Aorta (tissue), 5 donors: ENCODE measurements at places on chromosomes 13 and 19.
A peak's percentile ranks its signal among the peaks of the same experiment; 100 is the strongest.

DNA sequence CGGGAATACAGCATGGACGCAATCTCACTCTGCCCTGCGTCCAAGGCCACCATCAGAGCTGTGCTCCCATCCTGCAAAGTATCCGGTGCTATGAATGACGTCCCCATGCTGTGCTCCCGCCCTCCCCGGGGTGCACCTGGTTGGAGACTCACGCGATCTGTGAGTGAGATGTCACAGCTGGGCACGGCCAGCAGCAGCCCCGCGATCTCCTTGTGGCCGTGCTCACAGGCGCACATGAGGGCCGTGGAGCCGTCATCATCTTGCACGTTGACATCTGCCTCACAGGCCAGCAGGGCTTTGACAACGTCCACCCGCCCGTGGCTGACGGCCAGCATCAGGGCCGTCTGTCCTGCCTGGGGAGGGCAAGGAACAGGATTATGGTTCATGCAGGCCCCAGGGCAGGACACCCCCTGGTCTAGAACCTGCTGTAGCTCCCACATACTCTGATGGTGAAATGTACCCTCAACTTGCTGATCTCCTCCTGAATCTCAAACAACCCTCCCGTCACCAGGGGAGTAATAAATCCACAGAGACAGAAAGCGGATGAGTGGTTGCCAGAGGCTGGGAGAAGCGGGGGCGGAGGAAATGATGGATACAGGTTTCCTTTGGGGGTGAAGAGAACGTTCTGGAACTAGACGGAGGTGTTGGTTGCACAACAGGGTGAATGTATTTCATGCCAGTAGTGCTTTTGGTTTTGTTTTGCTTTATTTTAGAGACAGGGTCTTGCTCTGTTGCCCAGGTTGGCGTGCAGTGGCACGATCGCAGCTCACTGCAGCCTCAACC lies 14.5 kb upstream of the SPC24 start:
- no peak overlapping the region for H3K4me3 ChIP-seq
- no peak overlapping the region for H3K27ac ChIP-seq
- H3K36me3 ChIP-seq = peaks cover 10% of the 10 kb centered on the region
- no peaks in the 10 kb centered on the region for H3K27me3 ChIP-seq

DNA sequence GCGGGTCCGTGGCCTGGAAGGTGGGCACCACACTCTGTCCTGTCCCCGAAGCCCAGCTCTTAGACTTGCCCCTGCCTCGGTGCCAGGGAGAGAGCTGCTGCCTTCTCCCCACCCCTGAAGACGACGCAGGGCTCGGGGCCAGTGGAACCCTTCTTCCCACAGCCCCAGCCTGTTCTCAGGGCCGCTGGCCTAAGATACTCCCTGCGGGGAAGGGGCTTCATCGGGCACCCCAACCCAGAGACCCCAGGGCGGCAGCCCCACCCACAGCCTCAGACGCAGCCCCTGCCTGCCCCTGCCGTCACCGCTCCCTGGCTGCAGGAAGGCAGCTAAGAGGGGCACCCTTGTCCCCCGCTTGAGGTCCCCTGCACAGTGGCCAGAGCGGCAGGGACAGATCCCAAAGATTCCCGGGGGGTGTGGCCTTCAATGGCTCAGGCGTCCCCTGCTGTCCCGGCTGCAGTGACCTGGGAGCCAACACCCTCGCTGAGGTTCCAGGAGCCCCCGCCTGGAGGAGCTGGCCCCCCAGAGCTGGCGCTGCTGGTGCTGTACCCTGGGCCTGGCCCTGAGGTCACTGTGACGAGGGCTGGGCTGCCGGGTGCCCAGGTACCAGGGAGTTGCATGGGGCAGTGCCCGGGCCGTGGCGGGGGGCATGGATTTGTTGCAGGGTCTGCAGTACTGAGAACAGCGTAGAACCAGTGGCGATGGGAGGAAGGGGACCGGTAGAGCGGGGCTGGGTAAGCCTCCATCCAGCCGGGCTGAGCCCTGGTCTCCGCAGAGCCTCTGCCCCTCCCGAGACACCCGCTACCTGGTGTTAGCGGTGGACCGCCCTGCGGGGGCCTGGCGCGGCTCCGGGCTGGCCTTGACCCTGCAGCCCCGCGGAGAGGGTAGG lies 1.0 kb downstream of the AMH start:
- H3K27me3 ChIP-seq = no peaks in the 10 kb centered on the region
- no peak overlapping the region for H3K27ac ChIP-seq
- no peak overlapping the region for H3K4me3 ChIP-seq
- peaks cover 13% of the 10 kb centered on the region for H3K36me3 ChIP-seq
- no peaks in the 10 kb centered on the region for H3K4me1 ChIP-seq
- no peak for DNase-seq

DNA sequence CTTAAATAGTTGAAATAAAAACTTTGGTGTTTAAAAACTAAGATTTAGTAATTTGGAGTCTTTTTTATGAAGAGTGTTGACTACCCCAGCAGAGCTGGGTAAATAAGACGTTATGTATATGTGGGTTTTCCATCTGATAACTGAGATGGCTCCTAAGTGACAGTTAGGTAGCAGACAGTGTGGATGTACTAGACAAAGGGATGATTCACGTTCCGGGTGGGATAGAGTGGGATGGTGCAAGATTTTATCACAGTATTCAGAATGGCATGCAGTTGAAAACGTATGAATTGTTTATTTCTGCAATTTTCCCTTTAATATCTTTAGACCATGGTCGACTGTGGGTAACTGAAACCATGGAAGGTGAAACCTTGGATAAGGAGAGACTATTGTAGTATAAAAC lies 50.4 kb downstream of the NAA16 start:
- DNase-seq = no peak
- no peaks in the 10 kb centered on the region for H3K4me1 ChIP-seq
- no peaks in the 10 kb centered on the region for H3K27me3 ChIP-seq
- H3K36me3 ChIP-seq = peaks cover 2% of the 10 kb centered on the region
- H3K27ac ChIP-seq = no peak overlapping the region

- no peaks in the 10 kb centered on the region for H3K27me3 ChIP-seq
- no peaks in the 10 kb centered on the region for H3K4me1 ChIP-seq
- DNase-seq = no peak
- H3K36me3 ChIP-seq = no peaks in the 10 kb centered on the region
Measured at GRCh38 chr13:104757712-104758111, 1691.5 kb upstream of the SLC10A2 start.

DNA sequence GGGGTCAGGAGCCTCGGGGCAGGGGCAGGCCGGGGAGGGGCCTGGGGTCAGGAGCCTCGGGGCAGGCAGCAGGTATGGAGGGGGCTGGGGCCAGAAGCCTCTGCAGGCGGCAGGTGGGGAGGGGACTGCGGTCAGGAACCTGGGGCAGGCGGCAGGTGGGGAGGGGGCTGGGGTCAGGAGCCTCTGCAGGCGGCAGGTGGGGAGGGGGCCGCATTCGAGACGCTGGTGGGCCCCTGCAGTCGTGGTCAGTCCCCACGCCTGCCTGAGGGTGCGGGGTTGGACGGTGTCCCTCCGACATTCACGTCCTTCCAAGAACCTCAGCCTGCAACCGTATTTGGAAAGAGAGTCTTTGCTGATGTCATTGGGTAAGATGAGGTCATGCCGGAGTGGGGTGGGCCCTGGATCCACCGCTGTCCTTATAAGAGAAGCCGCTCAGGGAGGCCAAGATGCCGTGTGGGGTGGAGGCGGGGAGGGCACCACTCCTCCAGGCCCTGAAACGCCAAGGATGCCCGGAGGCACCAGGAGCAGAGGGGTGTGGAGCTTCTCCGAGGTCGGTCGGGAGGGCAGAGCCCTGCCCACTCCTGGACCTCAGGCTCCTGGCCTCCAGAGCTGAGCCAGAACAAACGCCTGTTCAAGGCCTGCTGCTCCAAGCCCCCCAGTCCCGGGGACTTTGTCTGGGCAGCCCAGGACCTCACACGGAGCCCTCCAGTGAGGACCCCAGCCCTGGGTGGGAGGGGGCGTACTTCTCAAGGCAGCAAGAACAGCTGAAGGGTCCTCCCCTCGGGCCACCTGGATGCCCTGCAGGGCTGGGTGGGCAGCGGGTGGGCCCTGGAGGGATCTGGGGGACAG lies 30.1 kb downstream of the PIP5K1C start:
- H3K36me3 ChIP-seq = no peaks in the 10 kb centered on the region
- H3K27me3 ChIP-seq = no peaks in the 10 kb centered on the region
- peak overlapping the region; percentile 91 for H3K27ac ChIP-seq
- peak overlapping the region; percentile 15 for H3K4me3 ChIP-seq
- DNase-seq = peak; percentile 95

DNA sequence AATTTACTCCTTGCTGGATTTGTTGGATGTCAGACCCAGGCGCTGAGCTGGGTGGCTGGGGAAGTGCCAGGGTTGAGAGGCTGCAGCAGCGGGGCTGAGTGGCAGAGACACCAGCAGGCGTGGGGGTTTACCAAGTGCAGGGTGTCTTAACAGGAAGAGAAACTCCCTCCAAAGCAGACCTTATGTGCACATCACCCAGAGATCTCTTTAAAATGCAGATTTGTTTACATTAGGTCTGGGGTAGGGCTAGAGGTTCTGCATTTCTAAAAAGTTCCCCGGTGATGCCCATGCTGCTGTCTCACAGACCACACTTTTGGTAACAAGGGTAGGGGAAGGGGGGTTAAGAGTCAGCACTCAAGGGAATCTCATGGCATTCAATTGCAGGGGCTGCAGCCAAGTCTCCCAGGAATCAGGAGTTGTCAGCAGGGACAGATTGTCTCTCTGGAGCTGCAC lies 80.7 kb upstream of the OLFM4 start:
- no peak overlapping the region for H3K27ac ChIP-seq
- no peaks in the 10 kb centered on the region for H3K4me1 ChIP-seq
- no peak for DNase-seq

DNA sequence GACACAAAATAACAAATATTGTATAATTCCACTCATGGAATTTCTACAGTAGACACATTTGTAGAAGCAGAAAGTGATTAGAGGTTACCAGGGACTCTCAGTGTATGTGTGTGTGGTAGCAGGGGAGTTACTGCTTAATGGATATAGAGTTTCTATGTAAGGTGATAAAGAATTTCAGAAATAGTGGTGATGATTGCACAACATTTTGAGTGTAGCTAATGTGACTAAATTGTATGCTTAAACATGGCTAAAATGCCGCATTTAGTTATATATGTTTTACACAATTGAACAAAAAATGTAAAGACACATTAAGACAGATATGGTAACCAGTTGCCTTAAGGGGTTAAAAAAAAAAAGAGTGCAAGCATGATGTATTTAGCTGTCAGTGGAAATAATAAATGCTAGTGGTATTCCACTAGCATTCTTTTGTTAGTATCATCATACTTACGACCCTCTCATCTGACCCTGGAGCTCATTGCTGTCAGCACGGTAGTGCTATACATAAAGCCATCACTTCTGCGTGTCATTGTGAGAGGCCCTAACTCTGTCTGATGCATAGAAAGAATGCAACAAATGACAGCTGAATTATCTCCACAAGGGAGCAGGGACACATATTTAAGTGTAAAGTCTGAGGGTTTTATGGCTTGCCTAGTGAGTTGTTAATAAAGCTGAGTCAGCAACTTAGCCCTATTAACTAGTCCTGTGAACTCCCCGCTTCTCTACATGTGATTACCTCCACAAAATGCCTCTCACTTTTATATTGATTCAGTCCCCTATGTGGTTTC lies 134.1 kb upstream of the RXFP2 start:
- H3K4me3 ChIP-seq = no peak overlapping the region
- DNase-seq = no peak
- no peaks in the 10 kb centered on the region for H3K4me1 ChIP-seq
- H3K27ac ChIP-seq = no peak overlapping the region
- H3K27me3 ChIP-seq = no peaks in the 10 kb centered on the region
- H3K36me3 ChIP-seq = no peaks in the 10 kb centered on the region

- no peaks in the 10 kb centered on the region for H3K27me3 ChIP-seq
- no peak overlapping the region for H3K4me3 ChIP-seq
- no peaks in the 10 kb centered on the region for H3K4me1 ChIP-seq
Measured at GRCh38 chr13:60226507-60226906, 62.8 kb upstream of the DIAPH3 start.

DNA sequence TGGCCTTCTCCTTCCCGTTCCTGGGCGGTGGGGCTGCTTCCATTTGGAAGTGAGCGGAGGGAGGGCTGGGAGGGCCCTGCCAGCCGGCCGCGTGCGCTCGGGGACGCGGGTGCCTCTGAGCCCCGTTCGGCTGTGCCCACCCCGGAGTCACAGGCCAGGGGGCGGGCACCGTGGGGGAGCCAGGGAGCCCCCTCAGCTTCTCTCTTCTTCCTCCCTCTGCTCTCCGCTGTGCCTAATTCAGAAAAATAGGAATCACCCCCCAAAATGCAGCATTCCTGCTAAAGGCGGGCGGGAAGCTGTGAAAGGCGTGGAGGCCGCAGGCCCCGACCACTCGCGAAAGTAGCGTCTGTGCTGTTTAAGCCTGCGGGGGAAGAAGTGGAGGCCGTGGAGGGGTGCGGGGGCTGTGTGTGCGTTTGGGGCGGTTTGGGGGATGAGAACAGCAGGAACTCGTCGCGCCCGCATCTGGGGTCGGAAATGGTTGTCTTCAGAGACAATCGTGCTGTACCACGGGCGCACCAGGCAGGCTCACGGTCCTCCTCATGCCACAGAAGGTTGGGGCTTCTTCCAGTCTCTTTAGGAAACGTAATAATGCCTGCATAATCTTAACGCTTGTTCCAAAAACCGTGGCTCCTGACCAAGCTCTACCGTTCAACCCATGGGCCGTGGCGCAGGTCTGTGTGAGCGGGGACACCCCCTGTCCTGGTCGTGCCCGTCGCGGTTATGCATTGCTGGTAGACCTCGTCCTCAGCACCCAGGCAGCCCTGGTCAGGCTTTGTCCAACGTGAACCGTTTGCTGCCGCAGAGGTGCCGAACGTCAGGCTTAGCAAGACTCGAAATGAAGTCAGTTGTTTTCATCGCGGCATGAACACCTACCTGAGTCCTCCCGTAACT lies 110.4 kb upstream of the SOX1 start:
- DNase-seq = no peak
- H3K4me3 ChIP-seq = no peak overlapping the region
- no peaks in the 10 kb centered on the region for H3K36me3 ChIP-seq
- H3K27me3 ChIP-seq = no peaks in the 10 kb centered on the region

DNA sequence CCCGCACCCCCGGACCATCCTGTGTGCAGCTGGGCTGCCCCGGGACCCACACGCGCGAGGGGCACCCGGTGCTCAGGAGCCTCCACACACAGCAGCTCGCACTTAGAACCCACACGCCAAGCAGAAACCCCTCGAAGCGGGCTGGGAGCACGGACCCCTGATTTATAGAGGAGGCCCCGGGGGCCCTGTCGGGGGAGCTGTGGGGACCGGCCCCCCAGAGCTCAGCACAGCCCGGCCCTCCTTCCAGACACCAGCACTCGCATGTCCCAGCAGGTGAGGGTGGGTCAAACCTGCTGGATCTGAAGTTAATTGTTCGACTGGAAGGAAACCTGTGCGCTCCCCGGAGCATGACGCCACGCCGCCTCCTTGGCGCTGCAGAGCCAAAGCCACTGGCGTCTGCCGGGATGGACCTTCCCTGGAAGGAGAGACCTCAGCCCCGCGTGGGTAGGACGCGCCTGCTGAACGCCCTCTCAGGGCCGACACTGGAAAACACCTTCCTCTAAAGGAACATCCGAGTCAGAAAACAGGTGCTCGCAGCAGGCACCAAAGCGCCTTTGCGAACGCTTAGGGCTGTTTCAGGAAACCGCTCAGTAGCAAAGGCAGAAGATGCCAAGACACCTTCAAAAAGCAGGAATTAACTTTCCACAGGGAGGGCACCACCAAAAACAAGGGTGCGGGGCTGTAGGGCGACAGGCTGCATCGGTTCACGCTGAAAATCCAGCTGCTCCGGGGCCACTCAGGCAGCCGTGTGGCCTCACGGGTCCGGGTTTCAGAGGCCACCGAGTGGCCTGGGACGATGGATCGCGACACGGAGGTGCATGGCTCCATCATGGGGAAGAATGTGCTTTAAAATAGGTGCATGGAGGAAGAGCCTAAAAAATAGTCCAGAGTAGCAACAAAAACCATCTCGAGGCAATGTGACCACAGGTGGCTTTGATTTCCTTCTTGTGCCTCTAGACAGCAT lies 37.8 kb upstream of the GRTP1 start:
- H3K36me3 ChIP-seq = no peaks in the 10 kb centered on the region
- no peak overlapping the region for H3K4me3 ChIP-seq
- H3K27ac ChIP-seq = peak overlapping the region; percentile 25
- H3K4me1 ChIP-seq = no peaks in the 10 kb centered on the region
- DNase-seq = peak; percentile 58
